ENCODE measurements at places on chromosomes 1 and 21. TPM values are rescaled to one million over a fixed set of nuclear protein-coding genes. Genes with fewer than 3 reads are reported as not detected.

DNA sequence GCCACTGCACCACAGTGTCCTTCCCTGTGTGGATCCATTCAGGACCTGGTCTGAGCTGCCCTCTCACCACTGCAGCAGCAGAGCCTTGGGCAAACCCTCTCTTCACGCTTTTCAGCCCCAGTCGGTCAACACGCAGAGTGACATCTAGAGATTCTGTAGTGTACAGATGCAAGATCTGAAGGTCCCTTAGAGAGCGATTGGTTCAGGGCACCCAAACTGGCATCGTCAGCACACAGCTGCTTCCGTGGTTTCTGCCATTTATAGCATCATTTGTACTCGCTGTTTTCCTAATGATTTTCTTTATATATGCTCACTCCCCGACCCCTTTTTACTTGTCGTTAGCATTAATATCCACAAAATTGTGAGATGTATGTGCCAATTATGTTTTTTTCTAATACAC lies 1.5 kb upstream of the ASCL5 start:
- DNase-seq: no peak

DNA sequence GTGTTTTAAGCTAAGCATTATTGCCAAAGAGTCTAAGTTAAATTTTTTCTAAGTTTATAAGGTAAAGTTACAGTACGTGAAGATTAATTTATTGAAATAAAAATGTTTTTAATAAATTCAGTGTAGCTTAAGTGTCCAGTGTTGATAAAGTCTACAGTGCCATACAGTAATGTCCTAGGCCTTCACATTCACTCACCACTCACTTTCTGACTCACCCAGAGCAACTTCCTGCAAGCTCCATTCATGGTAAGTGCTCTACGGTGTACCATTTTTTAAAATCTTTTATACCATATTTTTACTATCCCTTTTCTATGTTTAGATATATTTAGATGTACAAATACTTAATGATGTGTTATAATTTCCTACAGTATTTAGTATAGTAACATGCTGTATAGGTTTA lies 173.2 kb downstream of the CACNA1E start:
- no peak for DNase-seq

DNA sequence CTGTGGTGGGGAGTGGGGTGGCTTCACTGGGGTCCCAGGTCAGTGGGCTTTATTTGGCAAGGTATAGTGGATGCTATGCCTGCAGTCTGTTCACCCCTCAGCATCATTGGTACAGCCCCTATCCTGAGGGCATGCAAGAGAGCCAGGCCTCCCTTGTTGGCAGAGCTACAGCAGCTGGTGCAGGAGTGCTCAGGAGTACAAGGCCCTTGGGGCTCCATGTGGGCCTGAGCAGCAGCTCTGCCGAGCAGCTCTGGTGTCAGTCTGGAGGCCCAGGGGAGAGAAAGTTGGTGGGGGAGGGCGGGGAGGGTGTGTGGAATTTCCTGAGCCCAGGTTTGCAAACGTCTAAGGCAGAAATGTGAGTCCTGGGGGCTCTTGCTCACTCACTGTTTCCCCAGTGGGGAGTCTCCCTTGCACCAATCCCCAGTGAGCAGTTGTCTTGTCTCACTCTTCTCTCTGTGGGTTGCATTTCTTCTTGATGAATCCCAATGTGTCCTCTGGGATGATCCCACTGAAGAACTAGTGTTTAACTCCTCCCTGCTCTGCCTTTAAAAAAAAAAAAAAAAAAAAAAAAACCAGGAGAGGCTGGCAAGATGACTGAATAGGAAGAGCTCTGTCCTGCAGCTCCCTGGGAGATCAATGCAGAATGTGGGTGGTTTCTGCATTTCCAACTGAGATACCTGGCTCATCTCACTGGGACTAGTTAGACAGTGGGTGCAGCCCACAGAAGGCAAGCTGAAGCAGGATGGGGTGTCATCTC lies 39.5 kb upstream of the CYP4X1 start:
- no peak for DNase-seq

DNA sequence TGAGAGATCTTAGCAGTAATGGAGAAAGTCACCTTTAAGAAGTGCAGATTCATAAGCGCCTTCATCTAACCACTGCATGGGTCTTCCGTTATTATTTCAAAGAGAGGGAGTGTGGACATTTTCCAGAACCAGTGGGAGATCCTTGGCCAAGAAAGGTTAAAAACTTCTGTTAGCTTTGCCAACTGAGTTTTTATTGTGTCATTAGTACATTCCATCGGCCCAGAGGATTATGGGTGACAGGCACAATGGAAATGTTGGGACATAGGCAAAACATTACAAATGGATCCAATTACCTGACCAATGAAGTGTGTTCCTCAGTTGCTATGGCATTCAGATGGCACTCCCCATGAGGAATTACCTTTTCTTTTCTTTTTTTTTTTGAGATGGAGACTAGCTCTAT lies 115.5 kb downstream of the PPIAL4G start:
- DNase-seq: no peak

GRCh38 chr1:91631718-91632330 lies 131.2 kb downstream of the CDC7 start:
- no peak for DNase-seq

- no peak for DNase-seq
These were observed 36.6 kb downstream of the CAPZB start for GRCh38 chr1:19448491-19449439.

GRCh38 chr1:173117108-173117633 lies 66.4 kb upstream of the TNFSF18 start:
- DNase-seq: no peak

Gene CFHR1
- total RNA-seq: not detected

- DNase-seq: no peak
These were observed 16.6 kb downstream of the BCAN start for GRCh38 chr1:156658496-156658895.

DNA sequence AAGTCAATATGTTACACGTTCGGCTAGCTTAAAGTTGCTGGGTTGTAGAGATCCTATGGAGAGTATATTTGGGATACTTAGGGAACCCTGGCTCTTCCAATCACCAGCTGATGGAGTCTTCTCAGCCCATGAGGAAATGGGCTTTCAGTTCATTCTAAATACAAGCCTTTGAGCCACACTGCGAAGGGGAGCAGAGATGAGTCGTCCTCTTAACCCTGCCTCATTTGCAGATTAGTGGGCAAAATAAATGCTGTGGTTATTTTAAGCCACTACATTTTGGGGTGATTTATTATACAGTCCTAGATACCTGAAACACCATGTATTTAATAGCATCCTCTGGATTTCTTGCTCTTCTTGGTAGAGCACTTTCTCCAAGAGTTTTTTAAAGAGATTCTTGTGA lies 19.0 kb upstream of the VCAM1 start:
- DNase-seq: no peak

DNA sequence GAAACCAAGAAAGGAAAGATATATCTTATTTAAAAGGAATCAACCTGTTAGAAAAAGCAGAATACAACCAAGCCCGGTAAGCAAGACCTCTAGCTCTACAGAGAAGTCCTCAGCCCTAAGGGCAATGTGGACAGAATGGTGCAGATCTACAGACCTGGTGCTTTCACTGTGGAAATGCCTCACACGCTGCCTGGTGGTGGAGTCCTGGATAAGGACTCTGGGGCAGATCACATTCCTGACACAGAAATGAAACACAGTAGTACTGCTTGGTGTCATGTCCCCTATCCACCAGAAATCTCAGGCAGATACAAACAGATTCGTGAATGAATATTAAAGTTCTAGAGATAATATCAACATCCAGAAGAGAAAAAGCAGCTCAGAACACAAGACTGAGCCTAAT lies 6.8 kb downstream of the CNN3 start:
- DNase-seq: no peak

Gene GBP3
- total RNA-seq: 47.3 TPM

DNA sequence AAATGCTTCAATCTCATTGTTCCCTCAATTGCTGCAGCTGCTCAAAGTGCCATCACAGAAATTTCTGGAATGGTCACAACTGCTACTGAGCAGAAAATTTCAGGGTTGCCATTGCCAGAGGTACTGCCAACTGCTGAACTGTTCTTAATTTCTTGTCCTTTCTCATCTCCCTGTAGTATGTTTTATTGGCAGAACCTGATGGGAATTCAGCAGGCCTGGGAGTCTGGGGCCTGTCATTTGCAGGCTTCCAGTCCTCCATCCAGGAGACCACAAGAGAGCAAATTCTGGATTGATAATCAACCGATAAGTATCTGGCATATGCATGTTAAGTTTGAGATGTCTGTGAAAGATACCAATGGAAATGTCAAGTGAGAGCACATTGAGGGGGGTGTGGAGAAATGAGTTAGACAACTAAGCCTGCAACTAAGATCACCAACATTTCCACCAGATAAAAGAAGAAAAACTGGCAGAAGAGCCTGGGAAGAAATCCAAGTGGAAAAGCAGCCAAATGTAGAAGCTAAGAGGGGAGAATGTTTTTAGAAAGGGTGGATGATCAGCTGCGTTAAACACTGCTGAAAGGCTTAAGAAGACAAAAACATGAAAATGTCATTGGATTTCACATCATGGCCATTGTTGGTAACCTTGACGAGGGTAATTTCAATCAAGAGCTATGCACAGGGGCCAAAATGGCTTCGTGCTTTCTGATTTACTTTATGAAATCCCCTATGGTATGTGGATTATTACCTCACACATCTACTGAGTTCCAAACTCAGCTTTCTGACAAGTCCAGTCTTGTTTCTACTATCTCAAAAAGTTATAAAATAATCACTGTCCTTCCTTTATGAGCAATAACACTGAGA lies 648.1 kb downstream of the PLPP3 start:
- no peak for DNase-seq

Gene SPRR1A
- not detected for total RNA-seq

Gene KCNJ9
- not detected for total RNA-seq

Gene KIAA0040
- 18.6 TPM for total RNA-seq

DNA sequence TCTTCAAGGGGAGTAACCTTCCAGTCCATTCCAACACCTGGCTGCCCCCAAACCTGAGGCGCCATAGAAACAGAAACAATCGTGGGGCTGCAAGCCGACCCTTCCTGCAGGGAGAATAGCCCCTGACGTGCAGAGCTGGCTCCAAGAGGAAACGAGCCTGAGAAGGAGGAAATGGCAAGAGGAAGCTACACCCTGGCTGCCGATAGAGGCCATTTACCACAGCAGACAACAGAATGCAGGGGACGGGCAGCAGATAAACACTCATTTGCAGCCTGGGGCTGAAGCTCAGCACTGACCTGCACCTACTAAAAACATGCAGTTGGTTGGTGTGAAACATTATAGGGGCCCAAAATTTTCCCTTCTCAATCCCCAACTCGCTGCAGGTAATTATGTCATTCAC lies 8.7 kb upstream of the TDRD10 start:
- no peak for DNase-seq

GRCh38 chr21:22297575-22297974 lies 1299.4 kb downstream of the NCAM2 start:
- DNase-seq: no peak

DNA sequence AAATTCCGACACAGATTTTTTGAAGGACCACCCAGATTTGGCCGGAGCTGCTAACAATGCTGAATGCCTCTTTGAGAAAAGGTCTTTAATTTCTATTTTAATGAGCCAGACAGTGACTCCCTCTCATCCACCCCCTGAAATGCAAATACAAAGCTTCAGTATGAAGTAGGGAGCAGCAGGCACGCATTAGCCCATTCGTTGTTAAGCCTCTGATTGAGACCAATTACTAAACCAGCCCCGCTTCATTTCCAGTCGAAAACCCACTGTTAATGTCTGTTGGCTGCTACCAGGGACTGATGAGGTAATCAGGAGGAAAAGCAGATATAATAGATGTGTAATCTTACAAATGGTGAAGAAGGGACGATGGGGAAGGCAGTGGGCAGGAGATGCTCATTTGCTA lies 4.8 kb upstream of the C8A start:
- DNase-seq: no peak

Gene C1orf74
- total RNA-seq: 1.5 TPM

Measured in glomerular endothelial cell (primary cell).